ENCODE measurements at places on chromosomes 13 and 19.

DNA sequence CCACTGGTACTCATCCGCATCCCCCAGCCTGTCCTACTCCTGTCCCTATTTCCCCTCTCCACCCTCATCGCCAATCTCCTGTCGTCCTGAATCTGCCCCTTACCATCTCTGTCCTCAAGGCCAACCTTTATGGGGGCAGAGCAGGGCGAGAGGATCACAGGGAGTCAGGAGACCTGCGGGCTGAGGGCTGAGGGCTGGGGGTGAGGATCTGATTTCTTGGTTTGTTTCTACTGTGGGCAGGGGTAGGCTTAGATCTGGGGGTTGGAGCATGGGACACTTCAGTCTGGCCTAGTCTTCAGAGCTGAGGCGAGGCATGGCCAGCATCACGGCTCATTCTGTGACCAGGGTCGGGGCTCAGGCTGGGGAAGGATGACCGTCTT is 16.5 kb upstream of the ERCC1 start:
- no peak for DNase-seq

DNA sequence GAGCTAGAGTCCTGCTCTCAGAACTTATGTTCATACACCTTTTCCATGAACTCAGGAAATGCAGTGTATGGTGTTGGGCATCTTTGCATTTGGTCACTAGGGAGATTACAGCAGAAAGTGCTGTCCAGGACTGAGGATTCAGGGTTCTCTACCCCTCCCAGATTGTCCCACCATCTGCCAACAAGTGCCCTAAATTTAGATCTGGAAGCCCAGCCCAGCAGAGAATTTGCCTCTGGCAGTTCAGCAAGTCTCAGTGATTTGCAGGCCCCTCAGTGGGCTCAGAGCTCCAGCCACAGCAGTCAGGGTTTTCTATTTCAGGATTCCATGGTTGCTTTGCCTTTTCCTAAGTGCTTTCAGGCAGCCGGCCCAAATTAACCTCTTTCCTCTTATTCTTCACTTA is 23.4 kb downstream of the CNFN start:
- DNase-seq: no peak

DNA sequence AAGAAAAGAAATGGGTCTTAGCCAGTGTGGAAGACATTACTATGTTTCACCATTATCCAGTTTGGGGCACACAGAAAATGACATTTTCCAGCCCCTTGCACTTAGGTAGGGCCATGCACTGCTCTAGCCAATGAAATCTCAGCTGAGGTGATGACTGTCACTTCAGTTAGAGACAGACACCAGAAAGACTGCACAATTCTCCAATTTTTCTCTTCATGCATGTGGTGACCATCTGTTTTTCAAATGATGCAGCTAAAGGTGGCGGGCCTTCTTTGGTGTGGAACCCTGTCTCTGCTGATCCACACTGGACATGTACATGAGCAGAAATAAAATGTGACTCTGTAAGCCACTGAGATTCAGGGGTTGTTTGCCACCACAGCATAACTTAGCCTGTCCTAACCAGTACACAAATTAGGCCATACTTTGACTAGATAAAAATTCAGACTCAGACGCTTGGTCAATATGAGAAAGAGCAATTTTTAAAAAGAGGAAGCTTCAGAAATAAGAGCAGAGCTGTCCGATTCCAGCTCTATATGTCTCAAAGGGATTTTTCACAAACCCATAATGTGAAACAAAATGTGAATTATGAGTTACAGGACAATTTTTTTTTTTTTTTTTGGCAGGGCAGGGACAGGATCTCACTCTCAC is 6.7 kb downstream of the ZNF565 start:
- DNase-seq: no peak

DNA sequence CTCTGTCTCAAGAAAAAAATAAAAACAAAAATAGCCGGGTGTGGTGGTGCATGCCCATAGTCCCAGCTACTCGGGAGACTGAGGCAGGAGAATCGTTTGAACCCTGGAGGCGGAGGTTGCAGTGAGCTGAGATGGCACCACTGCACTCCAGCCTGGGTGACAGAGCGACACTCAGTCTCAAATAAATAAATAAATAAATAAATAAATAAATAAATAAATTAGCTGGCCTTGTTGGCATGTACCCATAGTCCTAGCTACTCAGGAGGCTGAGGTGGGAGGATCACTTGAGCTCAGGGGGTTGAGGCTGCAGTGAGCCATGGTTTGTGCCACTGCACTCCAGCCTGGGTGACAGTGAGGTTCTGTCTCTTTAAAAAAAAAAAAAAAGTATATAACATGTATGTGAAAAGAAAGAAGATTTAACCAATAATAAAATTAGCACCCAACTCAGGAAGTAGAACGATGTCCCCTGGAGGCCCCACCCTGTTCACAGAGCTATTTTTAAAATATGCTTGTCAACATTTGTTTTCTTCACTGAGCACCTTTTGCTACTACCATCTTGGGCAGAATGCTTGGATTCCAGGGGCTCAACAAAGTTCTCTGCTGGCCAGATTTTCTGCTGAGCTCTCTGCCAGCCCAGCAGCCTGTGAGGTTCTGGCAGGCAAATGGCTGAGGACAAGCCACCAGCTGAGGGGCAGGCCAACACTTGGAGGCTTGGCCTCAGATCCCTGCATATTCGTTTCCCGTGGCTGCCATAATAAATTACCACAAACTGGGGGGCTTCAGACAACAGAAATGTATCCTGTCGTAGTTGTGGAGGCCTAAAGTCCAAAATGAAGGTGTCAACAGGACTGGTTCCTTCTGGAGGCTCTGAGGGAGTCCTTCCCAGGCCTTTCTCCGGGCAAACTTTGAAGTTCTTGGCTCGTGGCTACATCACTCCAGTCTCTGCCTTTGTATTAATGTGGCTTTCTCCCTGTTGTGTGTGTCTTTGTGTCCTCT is 5.2 kb downstream of the SLC25A42 start:
- DNase-seq: no peak

DNA sequence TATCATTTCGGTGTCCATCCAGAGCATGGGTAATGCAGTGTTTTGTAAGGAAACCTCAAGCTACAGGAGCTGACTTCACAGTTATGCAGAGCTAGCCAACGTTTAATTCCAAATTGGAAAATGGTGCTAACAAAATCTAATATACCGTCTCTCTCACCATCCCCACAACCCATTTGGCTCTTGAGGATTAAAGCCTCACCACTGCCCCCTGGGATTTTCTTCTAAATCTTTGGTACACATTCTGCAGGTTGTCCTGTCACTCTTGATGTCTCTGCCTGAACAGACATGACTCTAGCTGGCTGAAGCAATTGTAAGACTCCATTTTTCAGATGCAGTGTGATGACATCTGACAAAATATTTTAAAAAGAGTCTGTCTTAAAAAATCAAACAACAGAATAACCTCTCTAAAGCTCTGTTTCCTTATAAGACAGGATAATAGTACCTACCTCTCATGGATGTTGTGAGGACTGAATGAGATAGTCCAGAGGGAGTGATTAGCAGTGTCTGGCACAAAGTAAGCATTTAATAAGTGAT is 451.8 kb downstream of the SUCLA2 start:
- no peak for DNase-seq

GRCh38 chr13:75736173-75736572 is 100.0 kb downstream of the LMO7 start:
- no peak for DNase-seq

DNA sequence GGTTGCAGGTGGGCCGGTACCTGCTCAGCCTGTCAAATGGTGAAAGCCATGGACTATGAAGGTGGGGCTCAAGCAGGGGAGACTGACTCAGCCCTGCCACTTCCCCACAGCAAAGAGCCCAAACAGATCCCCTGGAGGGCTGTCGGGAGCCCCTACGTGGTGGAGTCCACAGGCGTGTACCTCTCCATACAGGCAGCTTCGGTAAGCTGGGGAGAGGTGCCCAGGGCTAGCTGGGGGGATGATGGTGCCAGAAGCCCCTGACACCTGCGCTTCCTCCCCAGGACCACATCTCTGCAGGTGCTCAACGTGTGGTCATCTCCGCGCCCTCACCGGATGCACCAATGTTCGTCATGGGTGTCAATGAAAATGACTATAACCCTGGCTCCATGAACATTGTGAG is 3.2 kb upstream of the TMEM147 start:
- DNase-seq: no peak

DNA sequence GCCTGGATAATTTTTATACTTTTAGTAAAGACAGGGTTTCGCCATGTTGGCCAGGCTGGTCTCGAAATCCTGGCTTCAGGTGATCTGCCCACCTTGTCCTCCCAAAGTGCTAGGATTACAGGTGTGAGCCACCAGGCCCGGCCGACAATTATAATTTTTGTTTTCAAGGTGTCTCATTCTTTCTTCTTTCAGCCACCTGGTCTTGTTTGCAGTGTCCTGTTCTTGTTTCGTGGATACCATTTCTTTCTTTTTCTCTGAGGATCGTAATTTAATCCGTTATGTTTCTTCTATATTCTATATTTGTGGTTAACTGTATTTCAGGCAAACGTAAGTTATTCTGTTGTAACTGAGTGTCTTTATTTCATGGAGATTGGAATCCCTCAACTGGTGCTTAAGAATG is 15.7 kb downstream of the TIMM13 start:
- no peak for DNase-seq

- DNase-seq: no peak
Measured at GRCh38 chr13:95355494-95355893, 54.2 kb upstream of the ABCC4 start.

DNA sequence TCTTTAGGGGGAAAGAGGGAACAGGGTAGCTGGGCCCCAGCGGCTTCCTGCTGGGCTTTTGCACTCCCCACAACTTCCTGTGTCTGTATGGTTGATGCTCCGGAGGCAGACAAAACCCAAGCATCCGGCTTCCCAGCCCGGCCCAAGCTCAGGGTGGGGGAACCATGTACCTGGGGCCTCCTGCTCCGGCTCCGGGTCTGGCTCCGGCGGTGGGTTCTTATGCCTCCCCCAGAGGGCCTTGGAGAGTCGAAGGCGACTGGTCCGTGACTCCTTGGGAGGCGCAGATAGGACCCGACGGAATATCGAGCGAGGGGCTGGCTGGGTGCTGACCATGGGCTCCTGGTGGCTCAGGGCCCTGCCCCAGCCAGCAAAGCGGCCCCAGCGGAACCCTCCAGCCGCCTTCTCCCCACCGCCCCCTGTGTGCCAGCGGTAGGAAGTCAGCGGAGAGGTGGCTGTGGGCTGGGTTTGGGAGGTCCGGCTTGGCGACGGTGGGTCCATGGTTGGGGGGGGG is 428 bp downstream of the RASAL3 start:
- peak; percentile 83 for DNase-seq

DNA sequence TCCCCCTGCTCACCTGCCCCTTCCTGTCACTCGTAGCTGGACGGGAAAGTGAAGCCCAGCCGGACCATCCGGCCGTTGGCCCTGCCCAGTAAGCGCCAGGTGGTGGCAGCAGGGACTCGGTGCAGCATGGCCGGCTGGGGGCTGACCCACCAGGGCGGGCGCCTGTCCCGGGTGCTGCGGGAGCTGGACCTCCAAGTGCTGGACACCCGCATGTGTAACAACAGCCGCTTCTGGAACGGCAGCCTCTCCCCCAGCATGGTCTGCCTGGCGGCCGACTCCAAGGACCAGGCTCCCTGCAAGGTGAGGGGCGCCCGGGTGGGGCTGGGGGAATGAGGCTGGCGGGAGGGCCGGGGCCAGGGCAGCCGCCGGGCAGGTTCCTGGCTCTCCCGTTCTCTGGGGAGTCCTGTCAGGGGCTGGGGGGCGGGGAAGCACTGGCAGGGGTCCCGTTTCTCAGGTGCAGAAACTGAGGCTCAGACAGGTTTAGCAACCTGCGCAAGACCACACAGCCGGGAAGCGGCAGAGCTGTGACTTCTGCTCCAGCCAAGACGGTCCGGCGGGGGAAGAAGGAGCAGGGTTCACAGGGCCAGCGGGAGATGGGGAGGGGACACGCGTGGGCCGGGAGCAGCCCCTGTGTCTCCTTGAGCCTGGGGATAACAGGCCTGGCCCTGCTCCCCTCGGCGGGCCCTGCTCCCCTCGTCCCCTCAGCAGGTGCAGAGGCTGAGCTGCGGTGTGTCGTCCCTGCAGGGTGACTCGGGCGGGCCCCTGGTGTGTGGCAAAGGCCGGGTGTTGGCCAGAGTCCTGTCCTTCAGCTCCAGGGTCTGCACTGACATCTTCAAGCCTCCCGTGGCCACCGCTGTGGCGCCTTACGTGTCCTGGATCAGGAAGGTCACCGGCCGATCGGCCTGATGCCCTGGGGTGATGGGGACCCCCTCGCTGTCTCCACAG is 5.3 kb downstream of the GZMM start:
- no peak for DNase-seq

DNA sequence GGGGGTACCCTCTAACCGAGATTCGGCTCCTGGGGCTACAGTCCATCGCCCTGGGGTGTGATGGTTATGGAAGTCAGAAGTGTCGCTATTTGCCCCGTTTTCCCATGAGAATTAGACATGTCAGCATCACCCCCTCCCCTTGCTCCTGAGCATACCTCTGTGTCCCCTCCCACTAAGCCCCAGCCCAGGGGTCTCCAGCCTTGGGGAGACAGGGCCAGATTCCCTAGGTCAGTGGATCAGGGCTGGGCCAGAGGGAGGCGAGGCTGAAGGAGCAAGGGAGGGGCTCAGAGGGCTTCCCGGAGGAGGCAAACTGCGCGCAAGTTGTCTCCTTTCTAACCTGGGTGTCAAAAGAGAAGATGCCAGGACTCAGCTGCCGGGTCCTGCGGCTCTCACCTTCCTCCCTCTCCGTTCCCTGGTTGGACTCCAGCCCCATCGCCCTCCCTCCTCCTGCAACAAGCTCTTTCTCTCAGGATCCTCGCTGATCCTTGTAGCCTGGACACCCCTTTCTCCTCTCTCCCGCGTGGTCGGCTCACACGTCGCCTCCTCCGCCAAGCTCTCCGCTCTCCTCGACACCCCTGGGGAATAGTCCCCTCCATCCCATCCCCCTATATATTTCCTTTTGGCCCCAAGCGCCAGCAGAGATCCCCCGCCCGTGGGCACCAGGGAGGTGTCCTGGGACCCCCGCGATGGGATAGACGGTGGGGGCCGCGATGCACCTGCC is 459 bp upstream of the TMEM59L start:
- no peak for DNase-seq
